ENCODE measurements at places on chromosomes 1 and 21.

GRCh38 chr1:226722240-226722900 lies 16.7 kb downstream of the ITPKB start:
- DNase-seq, result no peak

- DNase-seq, result no peak
These were observed 6.7 kb downstream of the INTS3 start for GRCh38 chr1:153734396-153735089.

DNA sequence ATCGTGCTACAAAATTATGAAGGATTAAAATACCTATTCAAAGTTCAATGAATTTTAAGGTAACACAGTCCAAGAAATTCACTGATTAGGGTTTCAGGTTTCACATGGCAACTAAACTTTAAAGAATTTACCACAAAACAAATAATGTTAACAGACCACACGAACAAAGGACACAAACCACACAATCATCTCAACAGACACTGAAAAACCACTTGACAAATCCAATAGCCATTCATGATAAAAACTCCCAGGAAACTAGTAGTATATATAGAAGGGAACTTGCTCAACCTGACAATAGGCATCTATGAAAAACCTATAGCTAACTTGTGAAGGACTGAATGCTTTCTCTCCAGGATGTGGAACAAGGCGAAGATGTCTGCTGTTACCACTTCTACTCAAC lies 21.1 kb upstream of the SH2D5 start:
- DNase-seq, result no peak

DNA sequence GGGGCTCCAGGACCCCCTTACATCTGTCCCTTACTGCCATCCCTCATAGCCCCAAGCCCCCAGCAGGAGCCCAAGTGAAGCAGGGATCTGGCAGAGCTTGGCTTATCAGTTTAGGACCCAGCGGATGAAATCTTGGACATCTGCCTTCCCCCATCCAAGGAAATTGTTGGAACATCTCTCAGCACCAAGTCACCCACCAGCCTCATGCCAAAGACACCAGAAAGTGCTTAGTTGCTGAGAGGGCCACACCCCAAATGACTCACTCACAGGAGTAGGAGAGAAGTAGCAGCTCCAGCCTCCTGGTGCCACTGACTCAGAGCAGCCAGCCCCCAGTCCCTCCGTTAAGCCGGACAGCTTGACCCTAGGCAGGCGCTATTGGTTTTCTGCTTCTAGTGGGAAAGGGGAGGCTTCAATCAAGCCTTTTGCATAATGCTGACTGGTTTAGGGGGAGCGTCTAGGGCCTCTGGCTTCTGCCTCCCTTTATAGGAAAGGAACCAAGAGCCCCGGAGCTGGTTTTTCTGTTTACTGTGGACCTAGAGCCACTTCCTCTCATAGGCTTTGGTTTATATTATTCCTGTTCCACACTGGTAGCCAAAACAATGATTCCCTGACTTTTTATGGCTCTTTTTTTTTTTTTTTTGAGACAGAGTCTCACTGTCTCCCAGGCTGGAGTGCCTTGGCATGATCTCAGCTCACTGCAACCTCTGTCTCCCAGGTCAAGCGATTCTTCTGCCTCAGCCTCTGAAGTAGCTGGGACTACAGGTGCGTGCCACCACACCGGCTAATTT lies 114.2 kb upstream of the IPO9 start:
- DNase-seq, result no peak

- DNase-seq, result no peak
These were observed 87.0 kb upstream of the ADAR start for GRCh38 chr1:154694995-154695394.

GRCh38 chr1:220528679-220529501 lies 954 bp downstream of the MARK1 start:
- no peak for DNase-seq

- DNase-seq, result peak; percentile 41
These were observed at the start of gene GOLT1A for GRCh38 chr1:204213668-204214662. Gene GOLT1A, minus strand, starts transcription at chr1:204213988. Its CDS starts 82 bp downstream, at chr1:204213906.

GRCh38 chr1:194298007-194298598 lies 1111.7 kb upstream of the B3GALT2 start:
- no peak for DNase-seq

DNA sequence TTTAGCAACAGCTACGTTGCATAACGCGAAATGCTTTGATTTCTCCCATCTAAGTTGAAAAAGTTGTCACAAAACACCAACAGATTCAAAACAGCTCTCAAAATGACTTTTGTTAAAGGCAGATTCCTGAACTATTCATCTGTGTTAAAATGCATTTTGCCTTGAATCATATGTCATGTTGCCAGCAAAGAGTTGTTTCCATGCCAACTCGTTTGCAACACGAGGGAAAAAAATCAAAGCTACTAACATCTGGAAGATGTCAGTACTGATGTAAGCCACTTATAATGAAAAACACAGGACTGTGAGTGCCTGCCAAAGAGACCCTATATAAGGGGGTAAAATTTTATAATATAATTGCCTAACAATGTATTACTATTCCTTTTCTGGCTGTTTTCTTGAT lies 182.7 kb upstream of the PTBP2 start:
- no peak for DNase-seq

DNA sequence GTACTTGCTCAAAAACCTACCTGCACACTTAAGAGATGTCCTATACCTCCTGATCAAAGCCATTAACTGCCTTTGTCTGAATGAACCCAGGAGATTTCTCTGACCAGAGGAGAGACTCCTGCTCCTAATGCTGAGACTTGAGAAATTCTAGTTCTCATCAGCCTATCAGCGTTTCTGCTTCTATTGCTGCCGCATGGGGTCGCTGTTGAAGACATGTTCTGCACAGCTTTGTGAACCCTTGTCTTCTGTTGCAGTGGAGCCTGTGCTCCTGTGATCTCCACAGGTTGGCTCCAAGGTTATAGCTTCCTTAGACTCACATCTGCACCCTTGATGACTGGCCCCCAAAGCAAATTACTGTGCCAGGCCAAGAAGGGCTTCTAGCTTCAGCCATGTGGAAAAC lies 40.2 kb downstream of the EDN2 start:
- no peak for DNase-seq

DNA sequence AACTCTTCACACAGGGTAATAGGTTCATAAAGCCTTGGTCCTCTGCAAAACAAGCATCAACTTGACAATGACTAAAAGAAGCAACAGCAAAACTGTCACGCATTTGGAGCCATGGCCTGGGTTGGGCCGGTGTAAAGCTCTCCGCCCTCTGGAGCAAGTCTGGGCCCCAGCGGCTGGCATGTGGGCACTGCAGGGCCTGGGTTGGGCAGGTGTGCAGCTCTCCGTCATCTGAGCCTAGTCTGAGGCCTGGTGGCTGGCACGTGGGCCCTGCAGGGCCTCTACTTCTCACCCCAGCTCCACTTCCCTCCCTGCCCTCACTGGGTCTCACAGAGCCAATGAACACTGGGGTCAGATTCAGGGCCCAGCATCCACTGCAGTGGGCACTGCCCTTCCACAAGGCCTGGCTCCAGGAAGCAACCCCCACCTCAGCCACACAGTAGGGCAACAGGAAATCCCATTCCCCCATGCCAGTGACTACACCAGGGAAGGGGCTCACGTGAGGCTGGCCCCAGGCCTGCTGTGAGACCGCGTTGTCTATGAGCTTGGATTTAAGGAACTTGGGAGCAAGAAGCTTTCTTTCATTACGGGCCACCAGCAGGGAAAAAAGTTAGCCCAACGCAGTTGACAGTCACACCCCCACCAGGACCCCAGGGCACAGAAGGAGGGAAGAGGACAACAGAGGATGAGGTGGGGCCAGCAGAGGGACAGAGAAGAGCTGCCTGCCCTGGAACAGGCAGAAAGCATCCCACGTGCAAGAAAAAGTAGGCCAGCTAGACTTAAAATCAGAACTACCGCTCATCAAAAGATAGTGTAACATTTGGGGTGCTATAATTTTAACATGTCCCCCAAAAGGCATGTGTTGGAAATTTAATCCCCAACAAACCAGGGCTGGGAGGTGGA lies 52.7 kb downstream of the NPHP4 start:
- DNase-seq, result no peak

DNA sequence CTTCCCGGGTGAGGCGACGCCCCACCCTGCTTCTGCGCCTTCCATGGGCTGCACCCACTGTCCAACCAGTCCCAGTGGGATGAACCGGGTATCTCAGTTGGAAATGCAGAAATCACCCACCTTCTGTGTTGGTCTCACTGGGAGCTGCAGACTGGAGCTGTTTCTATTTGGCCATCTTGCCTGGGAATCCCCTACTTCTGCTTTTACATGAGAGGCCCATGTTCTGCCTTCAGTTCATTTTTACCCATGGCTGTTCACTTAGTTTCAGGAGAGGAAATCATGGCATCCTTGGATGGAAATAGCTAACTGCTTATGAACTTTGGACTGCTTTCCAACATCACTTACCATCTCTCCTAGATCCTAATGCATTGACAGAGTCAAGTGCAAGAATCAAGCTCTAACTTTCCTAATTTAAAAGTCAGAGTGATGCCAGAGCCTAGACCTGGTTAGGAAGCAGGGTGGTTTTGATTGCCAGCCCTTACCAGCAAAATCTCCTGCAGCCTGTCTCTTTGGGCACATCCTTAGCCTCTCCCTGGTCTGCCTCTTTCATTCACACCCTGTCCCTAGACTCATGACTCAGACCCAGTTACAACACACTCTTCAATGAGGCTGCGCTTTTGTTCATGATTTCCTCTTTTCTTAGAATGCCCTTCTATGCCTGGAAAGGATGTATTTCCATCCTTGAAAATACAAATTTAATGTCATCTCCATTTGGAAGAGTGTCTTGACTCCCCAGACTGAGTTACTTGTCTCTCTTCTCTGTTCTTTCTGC lies 137.2 kb downstream of the KCTD3 start:
- no peak for DNase-seq

DNA sequence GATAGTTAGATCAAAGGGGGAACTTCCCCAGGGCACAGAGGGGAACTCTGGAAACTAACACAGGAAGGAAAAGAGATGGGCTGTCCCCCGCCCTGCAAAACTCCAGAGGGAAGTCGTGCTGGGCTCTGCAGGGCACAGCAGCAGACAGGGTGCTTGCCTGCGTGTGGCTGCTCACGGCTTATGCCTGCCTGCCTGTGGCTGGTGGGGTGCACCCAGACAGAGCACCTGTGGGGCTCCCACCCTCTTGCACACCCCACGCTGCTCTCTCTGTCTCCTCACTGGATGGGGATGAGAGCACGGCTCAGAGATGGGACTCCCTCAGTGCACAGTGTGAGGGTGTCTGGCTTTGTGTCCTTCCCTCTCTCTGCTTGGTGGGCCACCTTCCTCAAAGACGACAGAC lies 13.5 kb upstream of the ETV3L start:
- no peak for DNase-seq

- DNase-seq, result no peak
These were observed 160.1 kb upstream of the UBE2U start for GRCh38 chr1:64043288-64043687.

GRCh38 chr21:35683664-35684304 lies 376.5 kb downstream of the SETD4 start:
- no peak for DNase-seq

- no peak for DNase-seq
These were observed 46.4 kb downstream of the TOR1AIP2 start for GRCh38 chr1:179831225-179831624.

All from stimulated activated naive CD4-positive, alpha-beta T cell (primary cell).